ENCODE measurements at places on chromosomes 7 and 10. TPM values are rescaled to one million over a fixed set of nuclear protein-coding genes. Genes with fewer than 3 reads are reported as not detected.

RBM20 gene
- polyA plus RNA-seq, result not detected

OPN4 gene
- polyA plus RNA-seq, result not detected

SPDYE2B gene
- polyA plus RNA-seq, result not detected

VENTX gene
- not detected for polyA plus RNA-seq
